ENCODE measurements at places on chromosomes 1 and 21.

- DNase-seq, result no peak
Measured at GRCh38 chr1:213286235-213286634, 235.2 kb downstream of the RPS6KC1 start.

- DNase-seq, result no peak
Measured at GRCh38 chr1:157157501-157158190, 19.5 kb upstream of the ETV3 start.

DNA sequence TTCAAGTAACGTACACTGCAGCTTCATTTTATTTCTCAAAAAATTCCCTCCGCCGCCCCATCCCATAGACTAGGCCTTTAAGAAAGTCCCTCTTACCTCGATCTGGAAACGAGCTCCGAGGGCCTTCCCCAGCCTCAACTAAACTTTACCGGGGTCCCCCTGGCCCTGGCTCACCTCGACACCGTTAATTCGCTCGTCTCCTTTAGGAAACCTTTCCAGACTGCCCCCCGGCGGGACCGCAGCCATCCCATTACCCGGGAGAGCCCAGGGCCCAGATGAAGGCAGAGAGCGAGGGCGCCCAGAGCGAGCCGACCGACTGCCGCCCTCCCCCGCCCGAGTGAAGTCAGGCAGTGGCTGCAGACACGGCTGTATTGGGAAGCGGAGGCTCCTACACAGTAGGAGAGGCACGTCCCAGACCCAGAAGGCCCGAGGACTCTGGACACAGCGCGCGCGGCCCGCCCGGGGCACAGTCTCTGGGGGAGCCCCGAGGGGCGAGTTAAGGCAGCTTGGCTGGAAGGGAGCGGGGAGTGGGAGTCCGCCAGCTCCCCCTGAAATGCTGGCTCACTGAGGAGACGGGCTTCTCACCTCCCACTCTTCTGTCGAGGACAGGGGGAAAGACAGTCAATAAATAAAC, 14.6 kb downstream of the SEMA6C start:
- no peak for DNase-seq

- no peak for DNase-seq
Measured at GRCh38 chr1:176174108-176174507, 33.0 kb downstream of the COP1 start.

DNA sequence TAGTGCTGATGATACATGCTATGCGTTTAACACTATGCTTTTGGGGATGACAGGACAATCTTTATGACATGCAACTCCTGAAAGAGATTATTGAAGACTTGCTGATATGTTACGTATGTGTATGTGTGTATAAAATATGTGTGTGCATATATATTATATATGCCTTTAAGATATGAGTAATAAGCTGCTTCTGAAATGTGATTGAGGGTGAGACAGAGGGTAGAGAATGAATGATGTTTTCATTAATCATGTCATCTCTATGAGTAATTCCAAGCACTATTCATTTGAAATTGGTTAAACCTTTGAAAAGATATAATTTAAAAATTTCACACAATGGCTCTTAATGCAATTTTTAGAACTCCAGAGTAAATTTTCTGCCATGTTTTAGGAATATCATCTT, 5.8 kb downstream of the BCL9 start:
- no peak for DNase-seq

GRCh38 chr1:203777596-203777995, 12.6 kb downstream of the LAX1 start:
- no peak for DNase-seq

DNA sequence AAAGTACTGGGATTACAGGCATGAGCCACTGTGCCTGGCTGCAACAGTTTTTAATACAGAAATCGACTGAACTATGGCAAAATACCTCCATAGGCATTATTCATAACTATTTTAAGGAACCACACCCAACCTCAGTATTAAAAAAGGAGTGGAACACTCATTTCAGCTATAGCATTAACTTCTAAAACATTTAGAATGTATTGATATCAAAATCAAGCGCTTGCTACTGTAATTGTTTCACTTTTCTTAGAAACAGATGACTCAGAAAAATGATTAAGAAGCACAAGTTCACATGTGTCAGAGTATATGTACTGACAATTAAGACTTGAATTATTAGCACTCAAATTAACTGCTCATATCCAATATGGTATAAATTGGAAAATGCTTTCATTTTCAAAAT, 15.1 kb downstream of the AIDA start:
- no peak for DNase-seq

GRCh38 chr21:44354775-44355771, 1.7 kb downstream of the TRPM2 start:
- DNase-seq, result no peak

DNA sequence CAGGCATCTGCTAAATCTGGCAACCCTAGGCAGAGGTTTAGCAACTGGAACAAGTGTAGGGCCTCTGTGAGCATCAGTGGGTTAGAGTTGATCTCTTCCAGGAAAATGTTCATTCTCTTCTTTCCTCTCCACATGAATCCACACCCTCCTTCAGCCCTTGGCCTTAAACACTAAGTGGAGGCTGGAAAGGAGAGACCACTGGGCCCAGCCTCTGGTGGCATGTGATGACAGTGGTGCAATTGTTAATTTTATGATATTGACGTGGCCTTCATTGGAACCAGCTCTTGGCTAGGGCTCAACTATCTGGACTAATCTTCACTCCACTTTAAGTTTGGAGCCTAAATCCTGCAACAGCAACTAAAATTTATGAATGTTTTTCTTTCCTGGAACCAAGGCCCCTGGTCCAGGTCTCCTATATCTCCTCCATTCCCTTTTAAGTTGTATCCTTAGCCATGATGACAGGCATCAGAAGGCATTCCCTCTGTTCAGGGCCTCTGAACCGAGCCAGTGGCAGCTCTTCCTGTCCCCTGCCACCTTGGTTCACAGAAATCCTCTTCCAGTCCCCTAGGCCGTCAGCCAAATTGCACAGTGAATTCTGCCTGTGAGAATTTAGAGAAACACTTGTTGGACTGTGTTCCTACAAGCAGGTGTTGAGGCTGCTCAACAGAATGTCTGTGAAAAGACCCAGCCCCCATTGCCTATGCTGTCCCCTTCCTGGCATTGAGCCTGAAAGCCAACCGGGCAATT, 132.2 kb downstream of the PSMG1 start:
- DNase-seq, result no peak

DNA sequence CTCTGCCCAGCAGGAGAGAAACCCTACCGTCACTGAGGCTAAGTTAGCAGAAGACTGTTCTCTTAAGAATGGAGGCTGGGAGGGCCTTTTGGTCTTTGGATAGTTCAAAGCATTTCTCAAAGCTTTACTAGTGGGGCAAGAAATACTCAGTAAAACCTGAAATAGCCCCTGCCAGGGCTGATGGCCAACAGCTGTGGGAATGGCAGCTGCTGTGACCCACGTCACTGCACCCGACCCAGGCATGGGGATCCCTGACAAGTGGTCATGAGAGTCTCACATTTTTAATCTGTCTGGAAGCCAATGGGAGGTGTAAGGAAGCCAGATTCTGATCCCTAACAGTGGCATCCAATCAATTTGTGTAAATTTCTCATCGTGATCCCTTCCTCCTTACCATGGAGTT, 44.5 kb upstream of the ENAH start:
- DNase-seq, result no peak

- DNase-seq, result no peak
Measured at GRCh38 chr1:200762089-200762488, 23.4 kb downstream of the CAMSAP2 start.
